ENCODE measurements at places on chromosomes 3 and 15. TPM values are rescaled to one million over a fixed set of nuclear protein-coding genes. Genes with fewer than 3 reads are reported as not detected.

OSBPL10 gene
- polyA plus RNA-seq: 6.8 TPM

EHD4 gene
- polyA plus RNA-seq: 39.6 TPM

CLDN18 gene
- 0.39 TPM for polyA plus RNA-seq

CP gene
- polyA plus RNA-seq: 1.3 TPM

BFSP2 gene
- polyA plus RNA-seq: not detected
